ENCODE measurements at places on chromosomes 4 and X. TPM values are rescaled to one million over a fixed set of nuclear protein-coding genes. Genes with fewer than 3 reads are reported as not detected.

Gene TREX2
- 0.76 TPM for total RNA-seq

Gene TRIM61
- not detected for total RNA-seq

Gene PNMA6F
- not detected for total RNA-seq

Gene TENT5D
- not detected for total RNA-seq

Gene BTC
- not detected for total RNA-seq

Gene CCDC160
- not detected for total RNA-seq

Gene IDUA
- total RNA-seq = 30.7 TPM
